ELR (cell line): ENCODE measurements at places on chromosomes 2 and 18.

DNA sequence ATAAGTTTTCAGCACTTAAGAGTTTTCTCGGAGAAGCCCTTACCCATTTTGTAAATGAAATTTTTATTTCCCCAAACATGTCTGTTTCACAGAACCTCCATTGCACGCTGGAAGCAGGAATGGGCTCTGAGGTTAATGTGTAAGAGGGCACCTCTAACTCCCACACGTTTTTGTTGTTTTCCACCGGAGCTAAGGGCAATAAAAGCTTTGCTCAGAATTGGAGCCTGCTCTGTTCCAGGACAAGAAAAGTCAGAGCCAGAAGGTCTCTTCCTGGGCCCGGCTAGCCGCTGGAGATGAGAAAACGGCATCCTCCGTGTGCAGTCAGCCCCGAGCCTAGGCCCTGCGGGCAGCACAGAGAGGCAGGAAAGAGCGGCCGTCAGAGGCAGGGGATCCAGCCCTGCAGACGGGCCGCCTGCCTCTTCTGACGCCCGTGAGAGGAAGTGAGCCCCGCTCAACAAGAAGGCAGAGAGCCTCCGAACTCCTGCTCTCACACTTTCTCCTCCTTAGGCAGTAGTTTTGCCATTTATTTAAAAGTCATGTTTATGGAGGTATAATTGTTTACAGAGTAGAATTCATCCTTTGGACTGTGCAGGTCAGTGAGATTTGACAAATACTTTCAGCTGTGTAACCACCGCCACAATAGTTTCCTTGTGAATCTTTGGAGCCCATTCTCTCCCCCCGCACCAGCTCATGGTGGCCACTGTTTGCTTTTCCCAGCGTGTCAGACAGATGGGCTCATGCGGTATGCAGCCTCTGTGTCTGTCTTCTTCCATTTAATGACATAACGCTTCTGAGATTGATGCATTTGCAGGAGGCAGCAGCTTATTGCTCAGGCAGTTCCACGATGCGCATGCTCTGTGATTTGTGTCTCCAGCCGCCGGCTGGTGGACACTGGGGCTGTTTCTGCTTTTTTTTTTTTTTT is 117.3 kb downstream of the GALR1 start:
- DNase-seq = peak; percentile 3

GRCh38 chr2:184558713-184559464 is 39.4 kb upstream of the ZNF804A start:
- peak; percentile 71 for DNase-seq

DNA sequence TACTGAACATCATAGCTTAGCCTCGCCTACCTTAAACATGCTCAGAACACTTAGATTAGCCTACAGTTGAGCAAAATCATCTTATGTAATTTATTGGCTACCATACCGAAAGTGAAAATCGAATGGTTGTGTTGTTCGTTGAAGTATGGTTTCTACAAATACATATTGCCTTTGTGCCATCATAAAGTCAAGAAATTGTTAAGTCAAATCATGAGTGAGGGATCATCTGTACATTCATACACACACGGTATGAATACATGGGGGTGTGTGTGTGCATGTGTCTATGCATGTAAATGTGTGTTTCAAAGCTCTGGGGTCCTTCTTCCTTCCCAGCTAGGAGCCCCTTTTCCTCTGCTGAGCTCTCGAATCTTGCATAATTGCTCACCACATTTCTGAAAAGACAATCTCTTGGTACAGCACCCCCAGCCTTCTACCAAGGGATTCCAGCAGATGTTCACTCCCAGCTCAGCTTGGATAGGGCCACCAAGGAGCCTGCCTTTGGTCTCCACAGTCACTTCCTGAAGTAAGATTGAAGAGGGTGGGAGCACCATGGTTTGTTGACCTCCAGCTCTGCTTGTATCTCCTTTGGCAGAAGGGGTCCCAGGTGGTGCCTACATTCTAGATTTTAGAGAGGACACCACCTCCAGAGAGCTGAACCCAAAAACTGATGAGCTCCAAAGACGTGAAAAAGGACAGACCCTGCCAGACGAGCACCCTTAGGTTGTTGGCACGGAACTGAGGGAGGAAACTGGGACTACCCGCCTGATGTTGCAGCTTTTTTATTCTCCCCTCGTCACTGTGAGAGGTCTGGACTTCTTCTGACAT is 33.2 kb upstream of the CYP1B1 start:
- DNase-seq = no peak

- no peak for DNase-seq
Measured at GRCh38 chr2:112201696-112202430, 53.0 kb downstream of the ZC3H8 start.

DNA sequence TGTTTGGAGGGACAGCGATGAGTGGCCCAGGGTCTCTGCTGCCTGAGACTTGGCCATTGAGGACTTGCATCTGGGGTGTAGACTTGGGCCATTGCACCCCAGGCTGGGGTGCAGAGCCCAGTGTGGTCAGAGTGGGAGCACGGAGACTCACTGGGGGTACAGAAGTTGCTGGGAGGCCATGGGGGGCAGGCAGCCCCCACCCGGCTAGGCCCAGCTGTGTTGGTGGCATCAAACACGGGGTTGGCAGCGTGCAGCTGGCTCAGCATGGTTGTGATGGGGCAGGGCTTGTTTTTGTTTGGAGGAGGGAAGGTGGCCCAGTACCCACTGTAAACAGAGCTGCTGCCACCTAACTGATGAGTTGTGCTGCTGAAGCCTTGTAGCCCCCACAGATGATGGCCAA is 42.1 kb downstream of the GLI2 start:
- DNase-seq = no peak

- DNase-seq = no peak
Measured at GRCh38 chr18:50262977-50263376, 3.3 kb downstream of the CFAP53 start.
